Tracheal epithelial cell (primary cell): ENCODE measurements at places on chromosomes 4 and X. TPM values are rescaled to one million over a fixed set of nuclear protein-coding genes. Genes with fewer than 3 reads are reported as not detected.

Gene NCBP2L
- not detected in 2 replicates for total RNA-seq

Gene PIN4
- 7.0 and 8.1 TPM in 2 replicates for total RNA-seq

Gene EFHC2
- 0.24 and 0.43 TPM in 2 replicates for total RNA-seq

Gene CPZ
- 0.48 TPM in 1 of 2 replicates, not detected in the other for total RNA-seq

Gene ADH1C
- total RNA-seq: not detected in 2 replicates

Gene STK32B
- 0.43 and 1.9 TPM in 2 replicates for total RNA-seq
